ENCODE measurements at places on chromosomes 6 and 20.

GRCh38 chr6:131643855-131644460 lies 6.9 kb downstream of the ENPP3 start:
- DNase-seq, result no peak

DNA sequence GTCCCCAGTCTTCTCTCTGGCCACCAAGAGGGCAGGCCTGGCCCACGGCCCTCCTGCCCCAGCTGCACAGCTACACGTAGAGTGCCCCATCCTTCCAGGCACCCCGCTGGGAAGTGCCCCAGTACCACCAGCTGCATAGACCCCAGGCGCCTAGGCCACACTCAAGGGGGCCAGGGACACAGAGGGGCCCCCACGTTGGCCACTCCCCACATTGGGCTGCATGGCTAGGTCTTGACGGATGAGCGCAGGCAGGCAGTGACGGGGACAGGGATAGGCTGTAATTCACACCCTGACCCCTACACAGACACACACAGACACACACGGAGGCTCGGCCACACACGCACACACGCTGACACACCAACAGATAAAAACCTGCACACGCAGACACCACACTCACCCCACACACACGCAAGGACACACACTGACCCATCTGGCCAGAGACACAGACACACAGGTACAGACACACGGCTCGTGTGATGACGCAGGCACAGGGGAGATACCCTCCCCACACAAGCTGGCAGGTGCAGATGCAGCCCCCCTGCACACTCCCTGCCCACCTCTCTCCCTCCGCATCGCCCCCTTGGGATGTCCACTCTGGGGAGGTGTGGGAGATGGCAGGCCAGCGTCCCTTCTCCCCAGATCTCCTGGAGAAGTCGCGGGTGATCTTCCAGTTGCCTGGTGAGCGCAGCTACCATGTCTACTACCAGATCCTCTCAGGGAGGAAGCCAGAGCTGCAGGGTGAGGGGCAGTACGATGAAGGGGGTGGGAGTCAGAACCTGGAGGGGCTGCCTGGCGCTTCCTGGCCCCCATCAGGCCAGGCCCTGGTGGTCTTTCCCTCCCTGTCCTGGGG lies 30.0 kb downstream of the MYH7B start:
- no peak for DNase-seq

GRCh38 chr6:168596344-168596743 lies 155.4 kb downstream of the SMOC2 start:
- no peak for DNase-seq

- no peak for DNase-seq
Measured at GRCh38 chr6:154247119-154247861, 109.3 kb downstream of the IPCEF1 start.

DNA sequence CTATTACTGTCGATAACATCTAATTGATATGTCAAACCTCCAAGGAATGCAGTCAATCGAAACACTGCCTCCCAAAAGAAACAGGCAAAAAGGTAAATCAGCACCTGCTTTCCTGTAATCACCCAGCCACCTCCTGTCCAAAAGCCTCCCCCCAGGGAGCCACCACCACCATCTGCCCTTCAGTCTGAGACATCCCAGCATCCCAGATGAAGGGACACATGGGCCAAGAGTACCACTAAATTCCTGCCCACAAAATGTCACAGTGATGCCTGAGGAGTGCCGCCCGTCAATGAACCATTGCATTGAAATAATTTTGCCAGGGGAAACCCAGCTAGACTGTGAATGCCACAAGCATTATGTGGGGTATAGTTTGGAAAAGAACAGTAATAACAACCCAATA lies 401.7 kb downstream of the ZFAND3 start:
- DNase-seq, result no peak

DNA sequence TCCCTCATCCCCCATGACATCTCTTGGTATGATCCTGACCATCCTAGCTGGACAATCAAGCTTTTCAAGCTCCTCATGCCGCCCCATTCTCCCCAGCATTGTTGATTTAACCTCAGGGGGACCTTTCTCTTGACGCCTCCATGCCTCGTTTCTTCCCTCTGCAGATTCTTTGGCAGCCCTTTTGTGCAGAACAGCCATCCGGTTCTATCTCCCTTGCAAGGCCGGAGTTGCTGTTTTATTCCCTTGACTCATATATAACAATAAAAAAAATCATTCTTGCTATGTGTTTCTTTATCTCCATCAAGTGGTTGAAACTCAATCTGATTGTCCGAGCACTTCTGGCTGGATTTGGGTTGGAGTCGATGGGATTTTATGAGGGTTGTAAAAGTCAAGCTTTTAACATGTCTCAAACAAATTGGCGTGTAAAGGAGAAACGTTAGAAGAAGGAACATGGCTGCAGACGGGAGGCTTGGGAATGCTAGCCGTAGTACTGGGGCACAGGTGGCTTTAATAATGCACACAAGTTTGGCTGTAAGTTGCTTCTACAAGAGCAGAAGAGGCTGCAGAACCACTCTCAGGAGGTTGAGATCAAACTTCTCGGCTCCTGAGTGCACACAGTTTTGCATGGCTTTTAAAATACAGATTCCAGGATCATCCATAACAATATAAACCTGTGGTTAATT lies 3.9 kb upstream of the SULF2 start:
- no peak for DNase-seq

DNA sequence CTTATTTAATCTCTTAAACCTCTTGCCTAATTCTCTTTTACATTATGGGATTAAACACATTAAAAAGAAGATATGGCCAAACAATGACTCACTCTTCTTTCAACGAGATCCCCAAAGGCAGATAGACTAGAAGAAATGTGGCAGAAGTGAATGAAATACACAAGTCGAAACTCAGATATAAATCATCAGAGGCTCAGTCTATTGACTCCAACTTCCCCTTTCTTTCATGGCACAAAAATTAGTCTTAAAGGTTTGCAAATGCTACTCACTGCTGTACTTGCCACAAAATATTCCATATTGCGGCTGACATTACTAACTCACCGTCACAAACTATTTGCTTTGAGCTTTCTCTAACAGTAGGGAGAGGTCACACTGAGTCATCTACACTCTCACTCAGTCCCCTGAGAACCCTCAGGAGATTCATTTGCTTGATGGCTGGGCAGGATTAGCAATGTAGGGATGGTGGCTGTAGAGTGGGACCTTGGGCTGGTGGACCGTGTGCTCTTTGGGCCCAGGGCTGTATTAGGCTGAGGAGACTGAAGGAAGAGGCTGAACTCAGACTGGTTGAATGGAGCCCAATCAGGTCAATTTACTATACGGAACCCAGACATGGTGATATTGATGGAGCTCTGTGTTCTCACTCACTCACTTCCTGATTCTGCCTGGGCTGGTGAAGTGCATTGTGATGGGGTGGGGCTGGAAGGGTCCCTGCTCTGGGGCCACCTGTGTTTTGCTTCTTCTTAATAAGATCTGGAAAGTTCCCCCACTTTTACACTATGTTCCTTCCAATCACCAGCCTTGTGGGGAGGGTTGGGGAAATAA lies 42.8 kb upstream of the UBR2 start:
- no peak for DNase-seq

- no peak for DNase-seq
Measured at GRCh38 chr20:46341074-46342009, 33.0 kb upstream of the CDH22 start.

DNA sequence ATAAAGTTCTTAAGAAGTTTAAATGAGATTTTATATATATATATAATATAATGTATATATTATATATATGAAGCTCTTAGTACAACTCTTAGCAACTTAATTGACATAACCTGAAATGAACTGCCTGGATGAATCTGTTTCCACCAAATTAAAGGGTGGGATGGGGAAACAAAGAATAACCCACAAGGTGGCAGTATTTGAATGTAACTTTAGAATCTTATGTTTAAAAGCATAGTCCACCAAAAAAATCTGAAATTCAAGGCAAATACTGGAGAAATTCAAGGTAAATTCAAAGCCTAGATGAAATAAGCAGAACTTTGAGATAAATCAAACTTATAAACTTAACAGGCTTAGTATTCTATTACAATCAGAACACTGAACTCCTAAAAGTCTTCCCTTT lies 4.4 kb upstream of the IBTK start:
- DNase-seq, result no peak

DNA sequence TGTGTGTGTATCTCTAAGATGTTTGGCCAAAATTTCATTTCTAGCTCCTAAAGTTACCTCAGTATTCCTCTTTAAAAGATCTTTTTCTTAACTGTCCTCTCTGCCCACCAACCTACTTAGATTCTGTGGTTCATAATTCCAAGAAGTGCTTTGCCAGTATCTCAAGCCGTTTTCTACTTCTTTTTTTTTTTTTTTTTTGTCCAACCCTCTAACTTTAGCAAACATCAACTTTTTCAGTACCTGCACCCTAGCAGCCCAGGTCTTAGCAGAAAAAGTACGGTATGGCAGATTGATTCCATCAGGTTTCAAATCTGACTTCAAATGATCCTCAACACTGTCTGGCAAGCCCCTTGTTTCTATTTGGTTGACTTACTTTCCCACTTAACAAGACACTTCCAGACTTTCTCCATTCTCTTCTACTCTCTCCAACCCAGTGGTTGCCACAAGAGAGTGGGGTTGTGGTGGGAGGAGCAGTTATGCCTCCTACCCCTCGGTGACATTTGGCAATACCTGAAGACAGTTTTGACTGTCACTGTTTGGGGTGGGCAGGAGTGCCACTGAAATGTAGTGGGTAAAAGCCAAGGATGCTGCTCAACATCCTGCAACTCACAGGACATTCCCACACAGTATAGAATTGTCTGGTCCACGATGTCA lies 10.8 kb upstream of the MAN1A1 start:
- DNase-seq, result no peak

DNA sequence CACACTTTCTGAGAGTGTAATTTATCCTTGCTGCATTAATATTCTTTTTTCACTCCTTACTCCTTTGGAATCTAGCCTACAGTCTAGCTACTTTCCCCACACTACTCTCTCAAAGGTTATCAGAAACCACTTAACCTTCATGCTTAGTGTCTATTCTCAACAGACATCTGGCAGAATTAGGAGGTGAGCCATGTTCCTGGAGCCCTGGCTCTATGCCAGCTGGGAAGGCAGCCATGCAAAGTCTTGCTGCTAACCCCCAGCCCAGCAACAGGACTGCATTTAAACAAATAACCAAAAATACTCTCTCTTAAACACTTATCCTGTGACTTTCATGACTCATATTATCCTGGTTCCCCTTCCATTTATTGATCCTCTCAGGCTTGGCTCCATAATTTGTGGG lies 260.2 kb downstream of the BCKDHB start:
- DNase-seq, result no peak
